Kidney glomerular epithelial cell (primary cell): ENCODE measurements at places on chromosomes 11 and 22.

DNA sequence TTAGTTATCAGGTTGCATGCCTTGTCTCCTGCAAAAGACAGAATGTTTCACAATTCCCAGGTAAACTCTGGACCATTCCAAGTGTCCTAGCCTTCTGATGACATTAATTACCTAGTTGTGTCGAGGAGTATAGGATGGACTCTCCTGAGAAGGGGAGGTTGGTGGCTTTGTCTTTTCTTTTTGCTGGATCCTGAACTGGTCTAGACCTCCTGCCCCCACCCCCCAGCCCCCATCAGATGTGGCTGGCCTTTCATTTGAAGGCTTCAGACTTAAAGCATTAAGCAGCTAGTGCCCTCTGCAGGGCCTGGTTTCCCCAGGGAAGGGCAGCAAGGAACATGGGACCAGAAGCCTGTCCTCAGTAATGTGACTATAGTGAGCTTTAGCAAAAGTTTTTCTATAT is 9.7 kb downstream of the MCAM start:
- DNase-seq: no peak

- DNase-seq: no peak
Measured at GRCh38 chr11:46513934-46514342, 79.9 kb downstream of the AMBRA1 start.

DNA sequence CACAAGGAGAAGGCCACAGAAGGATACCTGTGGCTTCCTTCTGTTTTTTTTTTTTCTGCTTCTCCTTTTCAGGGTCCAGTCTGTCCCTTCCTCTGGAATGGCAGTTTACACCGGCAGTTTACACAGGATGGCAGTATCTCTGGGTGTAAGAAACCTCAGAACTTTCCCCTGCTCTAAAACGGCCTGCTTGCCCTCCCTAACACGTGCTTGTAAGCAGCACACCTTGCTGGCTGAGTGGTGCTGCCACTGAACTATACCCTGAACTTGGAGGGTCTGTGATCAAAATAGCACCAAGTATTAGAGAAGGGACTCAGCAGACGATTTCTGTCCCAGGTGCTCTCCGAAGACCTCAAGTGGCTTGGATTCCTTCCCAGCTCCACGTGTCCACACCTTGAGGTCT is 904 bp upstream of the OPCML start:
- no peak for DNase-seq

- DNase-seq: no peak
Measured at GRCh38 chr11:80024119-80024518, 583.3 kb upstream of the TENM4 start.

DNA sequence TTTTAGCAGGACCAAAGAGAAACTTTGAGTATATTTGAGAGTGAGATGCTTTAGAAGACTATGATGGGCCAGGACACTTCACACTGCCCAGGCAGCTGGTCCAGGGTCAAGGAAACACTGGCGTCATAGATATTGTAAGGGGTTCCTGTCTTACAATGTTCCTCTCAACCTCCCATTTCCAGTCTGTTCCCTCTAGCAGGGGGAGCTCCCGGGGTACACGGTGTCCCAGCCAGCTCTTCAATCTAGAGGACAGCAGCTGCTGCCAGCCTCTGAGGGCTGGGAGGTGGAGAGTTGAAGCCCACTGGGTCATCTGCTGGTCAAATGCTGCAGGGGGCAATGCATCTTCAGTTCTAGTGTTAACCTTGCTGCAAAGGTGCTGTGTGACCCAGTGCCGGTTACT is 40.7 kb upstream of the TIMP3 start:
- no peak for DNase-seq

GRCh38 chr11:8138526-8138925 is 30.3 kb downstream of the RIC3 start:
- DNase-seq: no peak

DNA sequence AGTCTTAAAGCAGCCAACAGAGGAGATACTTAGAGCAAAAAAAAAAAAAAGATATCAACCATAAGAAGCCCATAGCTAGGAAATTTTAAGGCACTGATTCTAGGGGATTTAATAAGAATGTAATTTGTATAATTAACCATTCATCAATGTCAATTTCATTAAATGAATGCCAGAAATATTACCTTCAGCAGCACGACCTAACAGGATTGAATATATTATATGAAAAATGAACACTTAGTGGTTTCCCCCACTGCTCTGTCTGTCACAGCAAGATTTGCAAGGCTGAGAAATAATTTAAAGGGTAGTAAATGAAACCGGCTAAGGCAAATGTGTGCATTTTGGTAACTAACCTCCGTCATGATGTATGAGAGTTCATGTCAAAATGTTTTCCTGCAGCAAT is 319.9 kb downstream of the KIRREL3 start:
- no peak for DNase-seq

DNA sequence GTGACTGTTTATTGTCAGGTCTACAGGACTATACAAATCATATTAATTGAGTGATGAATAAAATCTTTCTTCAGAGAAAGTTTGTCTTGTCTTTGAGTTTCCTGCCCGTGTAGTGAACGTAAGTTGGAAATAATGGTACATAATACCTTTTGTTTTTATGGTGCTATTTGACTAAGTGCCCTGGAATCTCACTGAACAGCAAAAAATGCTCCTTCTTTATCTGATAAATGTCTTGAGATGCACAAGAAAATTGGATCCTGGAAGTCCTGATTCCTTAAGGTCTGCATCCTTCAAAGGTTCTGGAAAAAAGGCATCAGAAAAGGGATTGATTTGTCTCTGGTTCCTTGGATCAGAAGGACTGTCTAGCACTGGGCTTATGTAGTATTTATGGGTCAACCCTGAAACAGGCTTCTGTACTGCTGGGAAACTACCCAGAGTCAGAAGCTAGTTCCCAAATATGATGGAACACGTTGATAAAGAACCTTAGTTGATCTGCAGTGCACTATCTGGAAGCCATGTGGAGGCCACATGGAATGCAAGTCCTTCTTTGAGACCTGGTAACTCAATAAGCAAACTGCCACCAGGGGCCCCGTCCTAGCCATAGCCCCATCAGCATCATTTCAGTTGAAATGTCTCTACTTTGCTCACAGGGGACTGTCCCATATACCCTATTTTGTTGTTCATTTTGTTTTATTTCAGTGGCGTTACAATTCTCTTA is 100.6 kb upstream of the CD44 start:
- DNase-seq: no peak

GRCh38 chr11:107666911-107667613 is 44.8 kb downstream of the SLN start:
- DNase-seq: no peak

DNA sequence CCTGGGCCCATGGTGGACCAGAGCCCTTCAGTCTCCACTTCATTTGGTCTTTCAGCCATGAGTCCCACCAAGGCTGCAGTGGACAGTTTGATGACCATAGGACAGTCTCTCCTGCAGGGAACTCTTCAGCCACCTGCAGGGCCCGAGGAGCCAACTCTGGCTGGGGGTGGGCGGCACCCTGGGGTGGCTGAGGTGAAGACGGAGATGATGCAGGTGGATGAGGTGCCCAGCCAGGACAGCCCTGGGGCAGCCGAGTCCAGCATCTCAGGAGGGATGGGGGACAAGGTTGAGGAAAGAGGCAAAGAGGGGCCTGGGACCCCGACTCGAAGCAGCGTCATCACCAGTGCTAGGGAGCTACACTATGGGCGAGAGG is 4.3 kb downstream of the ZBTB16 start:
- no peak for DNase-seq

GRCh38 chr11:12190511-12190910 is 80.1 kb downstream of the MICAL2 start:
- no peak for DNase-seq

DNA sequence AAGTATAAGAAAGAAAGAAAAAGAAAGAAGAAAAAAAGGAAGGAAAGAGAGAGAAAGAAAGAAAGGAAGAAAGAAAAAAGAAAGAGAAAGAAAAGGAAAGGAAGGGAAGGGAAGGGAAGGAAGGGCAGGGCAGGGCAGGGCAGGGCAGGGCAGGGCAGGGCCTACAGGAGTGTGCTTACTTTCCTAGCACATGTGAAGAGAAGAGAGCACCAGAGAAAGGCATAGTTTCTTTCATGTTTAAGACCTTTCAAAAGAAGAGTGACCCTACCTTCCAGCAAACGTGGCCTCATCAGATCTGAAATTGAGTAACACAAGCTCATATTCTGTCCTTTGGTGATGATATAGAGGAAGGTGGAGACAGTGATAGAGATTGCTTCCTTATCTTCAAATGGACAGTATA is 899.3 kb upstream of the RAG2 start:
- no peak for DNase-seq

GRCh38 chr11:34037016-34037415 is 14.5 kb upstream of the CAPRIN1 start:
- DNase-seq: no peak

- DNase-seq: no peak
Measured at GRCh38 chr11:125262830-125263218, 98.3 kb downstream of the PKNOX2 start.

DNA sequence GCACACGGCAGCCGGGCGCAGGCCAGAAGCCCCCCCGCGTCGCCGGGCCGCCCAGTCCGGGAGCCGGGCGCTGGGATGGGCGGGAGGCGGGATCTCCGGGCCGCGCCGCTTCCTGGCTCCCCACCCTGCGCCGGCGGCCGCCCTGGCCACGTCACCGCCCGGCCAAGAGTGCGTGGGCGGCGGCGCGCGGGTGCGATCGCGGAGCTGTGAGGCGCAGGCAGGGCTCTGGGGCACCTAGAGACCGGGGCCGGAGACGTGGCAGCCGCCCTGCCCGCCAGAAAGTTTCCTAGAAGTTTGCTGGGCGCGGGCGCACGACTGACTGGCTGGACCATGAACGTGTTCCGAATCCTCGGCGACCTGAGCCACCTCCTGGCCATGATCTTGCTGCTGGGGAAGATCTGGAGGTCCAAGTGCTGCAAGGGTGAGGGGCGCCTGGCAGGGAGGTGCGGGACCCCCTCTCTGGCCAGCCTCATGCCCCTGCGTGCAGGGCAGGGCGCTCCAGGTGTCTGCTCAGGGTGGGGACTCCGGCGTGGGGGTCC is at the start of gene KDELR3:
Gene KDELR3 (plus strand): TSS at position 193 of the 539 bp plus-strand sequence. CDS start 138 bp downstream, at position 331.
- DNase-seq: peak; percentile 43

DNA sequence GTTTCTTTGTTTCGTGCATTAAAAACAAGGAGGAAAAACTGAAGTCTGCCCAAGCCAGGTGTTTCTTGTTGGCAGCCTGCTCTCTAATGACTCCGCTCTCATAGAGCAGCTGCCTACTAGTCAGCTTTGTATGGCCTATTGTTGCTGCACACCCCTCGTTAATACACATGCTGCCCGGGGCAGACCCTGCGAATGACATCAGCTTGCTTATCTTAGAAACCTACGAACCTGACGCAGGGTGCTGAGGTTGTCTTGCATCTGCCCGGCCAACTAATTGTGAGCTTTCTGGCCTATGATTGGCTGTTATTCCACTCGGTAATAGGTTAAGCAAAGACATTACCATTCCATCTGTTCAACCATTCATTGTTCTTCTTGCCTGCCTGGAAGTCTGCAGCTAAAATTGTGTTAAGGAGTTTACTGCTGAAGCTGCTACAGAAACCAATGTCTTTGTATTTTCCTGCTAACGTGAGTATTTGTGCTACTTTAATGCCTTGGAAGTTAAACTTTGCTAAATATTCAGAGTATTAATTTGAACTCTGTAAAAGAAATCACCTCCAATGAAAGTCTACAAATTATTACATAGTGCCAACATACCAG is 37.5 kb downstream of the ZC3H12C start:
- DNase-seq: no peak

- peak; percentile 17 for DNase-seq
Measured at GRCh38 chr11:127345819-127346459, 345.4 kb upstream of the KIRREL3 start.

- no peak for DNase-seq
Measured at GRCh38 chr11:47261291-47261800, 3.5 kb downstream of the NR1H3 start.

GRCh38 chr11:117421476-117421875 is 93.8 kb downstream of the CEP164 start:
- DNase-seq: no peak

DNA sequence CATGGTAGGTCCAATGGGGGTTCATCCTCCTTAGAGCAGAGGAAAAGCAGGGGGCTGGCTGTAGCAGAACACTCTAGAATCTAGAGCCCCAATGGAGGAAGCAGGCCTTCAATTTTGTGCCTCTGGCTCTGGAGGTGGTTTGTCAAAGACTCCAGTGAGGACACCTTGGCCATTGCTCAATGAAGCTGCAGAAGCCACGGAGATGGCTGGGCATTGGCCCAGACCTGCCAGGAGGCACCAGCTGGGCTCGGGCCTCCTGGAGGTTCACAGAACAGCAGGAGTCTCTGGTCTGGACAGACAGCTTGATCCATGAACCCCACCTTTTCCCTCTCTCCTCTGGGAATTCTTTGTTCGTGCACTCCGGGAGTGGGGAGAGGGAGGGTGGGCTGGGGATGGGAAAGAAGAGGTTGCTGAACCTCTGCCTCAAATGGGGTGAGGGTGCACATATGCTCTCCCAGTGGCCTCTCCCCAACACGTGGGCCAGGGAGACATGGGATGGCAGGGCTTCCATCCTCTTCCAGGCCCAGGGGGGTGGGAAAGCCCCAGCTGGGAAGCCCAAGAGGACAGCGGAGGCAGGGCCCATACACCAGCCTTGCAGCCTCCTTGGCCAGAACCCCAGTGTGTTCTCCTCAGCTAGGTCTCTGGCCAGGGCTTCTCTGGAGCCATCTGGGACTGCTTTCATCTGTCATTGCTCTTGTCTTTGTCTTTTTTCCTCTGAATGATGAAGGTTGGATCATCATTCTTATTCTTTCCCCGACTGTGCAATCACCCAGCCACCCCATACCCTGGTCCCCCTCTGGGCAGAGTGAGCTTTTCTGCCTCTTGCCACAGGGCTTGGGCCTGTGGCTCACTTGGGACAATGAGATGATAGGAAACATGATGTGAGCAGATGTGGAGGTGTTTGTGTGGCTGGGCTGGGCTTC is 1019.4 kb downstream of the BRD1 start:
- DNase-seq: no peak

GRCh38 chr22:25334162-25334490 is 114.7 kb downstream of the CRYBB2 start:
- peak; percentile 23 for DNase-seq

- DNase-seq: no peak
Measured at GRCh38 chr11:99349151-99349673, 328.5 kb downstream of the CNTN5 start.

DNA sequence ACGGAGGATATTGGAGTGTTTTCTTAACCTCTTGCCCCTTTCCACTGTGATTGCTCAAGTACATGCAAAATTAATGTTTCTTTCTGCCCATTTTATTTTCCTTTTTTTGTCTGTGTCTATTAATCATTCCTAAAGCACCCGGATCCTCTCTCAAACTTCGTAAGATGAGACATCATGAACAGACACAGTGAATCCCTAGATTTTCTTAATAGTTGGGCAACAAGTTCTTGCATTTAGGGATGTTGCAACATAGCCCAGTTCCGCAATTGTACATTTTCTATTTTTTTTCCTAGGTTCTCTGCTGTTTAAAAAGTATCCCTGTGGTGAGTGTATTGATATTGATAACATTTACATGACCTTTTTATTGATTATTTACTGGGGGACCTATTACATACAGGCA is 2.9 kb downstream of the FAM111A start:
- peak; percentile 31 for DNase-seq

GRCh38 chr22:49660321-49660720 is 167.4 kb downstream of the BRD1 start:
- DNase-seq: no peak
